PC-9 (cell line): ENCODE measurements at places on chromosomes 3 and 15. TPM values are rescaled to one million over a fixed set of nuclear protein-coding genes. Genes with fewer than 3 reads are reported as not detected.

The NEK4 gene
- total RNA-seq = 26.3 and 36.5 TPM in 2 replicates

The C2CD4A gene
- total RNA-seq = 0.09 TPM in 1 of 2 replicates, not detected in the other

The TIPIN gene
- total RNA-seq = 12.9 and 13.1 TPM in 2 replicates

- H3K4me1 ChIP-seq = no peaks in the 10 kb centered on the region
- DNase-seq = no peak
- H3K36me3 ChIP-seq = no peaks in the 10 kb centered on the region
Measured at GRCh38 chr3:16509721-16510619, 3.5 kb downstream of the RFTN1 start.

DNA sequence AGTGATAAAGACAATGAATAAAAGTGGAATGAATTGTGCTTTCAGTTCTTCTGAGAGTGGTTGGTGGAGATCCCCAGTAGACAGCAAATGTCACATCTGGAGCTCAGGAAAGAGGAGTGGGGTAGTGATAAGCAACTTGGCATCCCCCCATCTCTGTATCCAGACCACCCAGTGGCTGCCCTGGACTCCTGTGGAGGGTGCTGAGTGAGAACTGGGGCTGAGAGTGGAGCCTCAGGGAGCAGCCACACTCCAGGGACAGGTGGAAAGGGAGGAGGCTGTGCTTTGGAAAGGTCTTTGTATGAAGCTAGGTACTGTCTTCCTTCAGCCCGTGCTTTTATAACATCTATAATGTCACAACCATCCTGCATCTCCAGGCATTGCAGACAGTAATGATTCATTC is 85.6 kb upstream of the RASGRF1 start:
- no peaks in the 10 kb centered on the region for H3K27me3 ChIP-seq
- no peak for DNase-seq
- H3K36me3 ChIP-seq = no peaks in the 10 kb centered on the region
- H3K27ac ChIP-seq = no peak overlapping the region
- no peak overlapping the region for H3K4me3 ChIP-seq
- peaks cover 38% of the 10 kb centered on the region for H3K4me1 ChIP-seq

DNA sequence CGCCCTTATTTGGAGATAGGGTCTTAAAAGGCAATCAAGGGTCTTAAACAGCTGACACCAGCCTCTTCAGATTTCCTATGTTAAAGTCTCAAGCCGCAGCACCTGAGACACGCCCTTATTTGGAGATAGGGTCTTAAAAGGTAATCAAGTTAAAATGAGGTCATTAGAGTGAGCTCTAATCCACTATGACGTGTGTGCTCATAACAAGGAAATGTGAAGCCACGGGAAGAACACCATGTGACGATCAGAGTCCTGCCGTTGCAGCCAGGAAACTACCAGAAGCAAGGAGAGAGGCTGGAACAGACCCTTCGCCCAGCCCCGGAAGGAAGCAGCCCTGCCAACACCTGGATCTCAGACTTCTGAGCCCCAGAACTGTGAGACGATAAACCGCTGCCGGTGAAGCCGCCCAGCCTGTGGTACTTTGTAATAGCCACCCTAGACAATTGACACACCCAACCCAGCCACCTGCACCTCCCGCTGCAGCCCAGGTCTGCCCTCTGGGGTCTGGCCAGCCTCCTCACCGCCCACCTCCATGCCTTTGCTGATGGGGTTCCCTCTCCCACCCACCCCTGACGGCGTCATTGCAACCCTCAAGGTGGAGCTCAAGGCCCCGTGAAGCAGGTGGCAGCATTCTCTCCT is 137.9 kb downstream of the MEGF11 start:
- H3K36me3 ChIP-seq = no peaks in the 10 kb centered on the region
- no peak for DNase-seq
- no peaks in the 10 kb centered on the region for H3K4me1 ChIP-seq
- H3K4me3 ChIP-seq = no peak overlapping the region

- H3K27me3 ChIP-seq = no peaks in the 10 kb centered on the region
- DNase-seq = no peak
- no peaks in the 10 kb centered on the region for H3K36me3 ChIP-seq
- H3K4me3 ChIP-seq = no peak overlapping the region
- peaks cover 17% of the 10 kb centered on the region for H3K4me1 ChIP-seq
- no peak overlapping the region for H3K27ac ChIP-seq
Measured at GRCh38 chr3:149227591-149228268, 6.1 kb upstream of the CP start.

DNA sequence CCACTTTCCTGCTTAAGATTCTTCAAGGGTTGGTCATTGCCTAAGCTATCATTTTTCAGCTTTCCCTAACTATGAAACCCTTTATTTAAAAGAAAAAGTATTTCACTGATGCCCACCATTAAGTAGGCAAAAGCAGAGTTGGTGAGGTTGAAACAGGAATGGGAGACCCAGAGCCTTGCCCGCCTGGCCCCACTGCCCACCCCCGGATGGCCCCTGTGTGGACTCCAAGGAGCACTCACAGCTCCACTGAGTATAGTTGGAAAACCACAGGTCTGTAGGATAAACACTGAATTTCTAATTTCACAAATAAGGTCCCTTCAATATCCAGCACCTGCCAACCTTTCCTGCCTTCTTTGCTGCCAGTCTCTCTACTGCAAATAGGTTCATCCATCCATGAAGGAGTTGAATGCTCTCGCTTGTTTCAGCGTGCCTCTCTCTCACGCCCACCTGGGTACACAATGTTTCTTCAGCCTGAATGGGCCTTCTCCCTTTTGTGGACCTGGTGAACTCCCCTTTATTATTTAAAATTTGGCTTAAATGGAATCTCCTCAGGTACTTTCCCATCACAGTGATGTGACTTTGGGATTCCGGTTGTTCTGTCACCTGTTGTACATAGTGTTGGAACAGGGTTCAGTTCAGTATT is 8.7 kb upstream of the ACAP2 start:
- H3K36me3 ChIP-seq = no peaks in the 10 kb centered on the region
- no peaks in the 10 kb centered on the region for H3K27me3 ChIP-seq
- H3K4me1 ChIP-seq = no peaks in the 10 kb centered on the region

DNA sequence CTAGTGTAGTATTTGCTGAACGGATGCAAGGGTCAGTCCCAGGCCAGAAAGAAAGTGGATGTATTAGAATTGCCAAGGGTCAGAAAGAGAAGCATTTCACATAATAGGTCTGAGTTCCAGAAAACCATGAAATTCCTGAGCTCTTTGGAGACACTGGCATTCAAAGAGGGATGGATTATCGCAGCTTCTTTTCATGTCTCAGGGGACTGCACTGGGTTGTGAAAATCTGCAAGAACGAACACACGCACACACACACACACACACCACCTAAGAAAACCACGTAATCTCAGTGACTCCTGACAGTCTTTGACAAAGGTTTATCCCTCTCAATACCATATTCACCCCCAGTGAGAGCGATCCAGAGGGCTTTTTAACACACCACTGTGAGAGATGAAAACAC is 57.9 kb downstream of the TIPARP start:
- no peaks in the 10 kb centered on the region for H3K36me3 ChIP-seq
- H3K27me3 ChIP-seq = no peaks in the 10 kb centered on the region
- H3K27ac ChIP-seq = no peak overlapping the region
- peaks cover 11% of the 10 kb centered on the region; the same call in 1 of the 2 replicates for H3K4me1 ChIP-seq

- H3K27ac ChIP-seq = no peak overlapping the region
- no peaks in the 10 kb centered on the region for H3K4me1 ChIP-seq
Measured at GRCh38 chr3:99232696-99233095, 331.2 kb upstream of the DCBLD2 start.

DNA sequence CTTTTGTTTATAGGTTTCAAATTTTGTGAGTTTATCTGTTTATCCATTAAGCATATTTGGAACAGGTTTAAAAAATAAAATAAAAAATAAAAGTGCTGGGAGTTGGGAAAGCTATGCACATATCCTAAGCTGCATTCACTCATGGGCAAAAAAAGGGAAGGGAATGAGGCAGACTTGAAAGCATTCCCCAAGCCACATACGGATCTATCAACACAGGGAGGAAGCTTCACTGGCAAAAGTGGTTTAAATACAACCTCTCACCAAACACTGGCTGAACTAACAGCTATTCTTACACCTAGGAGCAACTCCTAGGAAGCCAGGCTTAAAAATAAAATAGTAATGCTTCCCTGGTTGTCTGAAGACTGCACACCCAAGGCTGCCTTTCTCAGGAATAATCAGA is 101.2 kb downstream of the PCCB start:
- no peak for DNase-seq
- peaks cover 14% of the 10 kb centered on the region for H3K4me1 ChIP-seq
- no peak overlapping the region for H3K4me3 ChIP-seq
- no peaks in the 10 kb centered on the region for H3K27me3 ChIP-seq

- H3K4me3 ChIP-seq = no peak overlapping the region
- H3K27me3 ChIP-seq = no peaks in the 10 kb centered on the region
- no peak overlapping the region for H3K27ac ChIP-seq
- no peaks in the 10 kb centered on the region for H3K36me3 ChIP-seq
- H3K4me1 ChIP-seq = 0 out of 2 replicates have a peak, but pooled peaks cover 4% of the 10 kb centered on the region
- DNase-seq = no peak
Measured at GRCh38 chr15:101004500-101004899, 85.3 kb downstream of the LRRK1 start.

- H3K27me3 ChIP-seq = no peaks in the 10 kb centered on the region
- no peaks in the 10 kb centered on the region for H3K36me3 ChIP-seq
- no peak overlapping the region for H3K4me3 ChIP-seq
- H3K27ac ChIP-seq = no peak overlapping the region
Measured at GRCh38 chr3:139128803-139129202, 84.1 kb upstream of the PRR23C start.

DNA sequence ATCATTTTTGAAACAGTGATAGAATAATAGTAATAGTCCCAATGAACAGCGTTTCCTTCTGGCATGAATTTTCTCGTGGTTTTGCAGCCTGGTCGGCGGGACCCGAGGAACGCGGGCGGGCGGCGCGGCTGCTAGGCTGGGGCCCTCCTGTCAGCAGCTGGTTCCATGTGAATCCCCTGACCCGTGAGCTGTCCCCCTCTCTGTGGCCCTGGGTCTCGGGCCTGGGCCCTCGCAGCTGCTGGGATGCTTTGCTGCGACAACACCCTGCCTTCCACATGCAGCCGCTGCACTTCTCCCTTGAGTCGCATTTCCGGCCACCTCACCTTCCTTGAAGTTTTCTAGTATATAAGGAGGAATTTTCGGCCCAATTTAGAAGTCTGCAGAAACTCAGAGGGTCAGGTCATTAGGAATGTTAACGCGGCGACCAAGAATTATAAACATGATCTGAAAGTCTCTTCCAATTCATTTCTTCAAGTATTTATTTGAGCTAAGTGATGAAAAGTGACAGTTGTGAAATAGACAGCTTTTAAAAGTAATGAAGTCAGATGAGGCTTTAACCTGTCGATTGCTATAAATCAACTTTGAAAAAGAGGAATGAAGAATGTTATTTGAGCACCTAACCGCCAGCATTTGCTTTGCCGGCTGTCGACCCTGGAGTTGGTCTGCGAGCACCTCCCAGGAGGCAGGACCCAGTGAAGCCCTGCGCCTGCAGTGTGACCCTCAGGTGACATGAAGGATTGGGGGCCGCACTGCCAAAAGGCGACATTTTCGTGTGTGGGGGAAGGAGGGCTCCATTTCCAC is 27.7 kb downstream of the NR2F2 start:
- no peaks in the 10 kb centered on the region for H3K27me3 ChIP-seq
- no peaks in the 10 kb centered on the region; the same call in 1 of the 2 replicates for H3K4me1 ChIP-seq
- no peak overlapping the region for H3K27ac ChIP-seq

- no peak overlapping the region for H3K27ac ChIP-seq
- no peaks in the 10 kb centered on the region for H3K36me3 ChIP-seq
- no peak for DNase-seq
- H3K4me1 ChIP-seq = peaks cover 10% of the 10 kb centered on the region; the same call in 1 of the 2 replicates
- no peak overlapping the region for H3K4me3 ChIP-seq
- H3K27me3 ChIP-seq = no peaks in the 10 kb centered on the region
Measured at GRCh38 chr3:150393745-150394144, 14.4 kb upstream of the TSC22D2 start.

GRCh38 chr3:21839592-21839991 is 88.6 kb upstream of the ZNF385D start:
- H3K4me1 ChIP-seq = no peaks in the 10 kb centered on the region
- DNase-seq = no peak
- H3K4me3 ChIP-seq = no peak overlapping the region
- H3K36me3 ChIP-seq = no peaks in the 10 kb centered on the region
- H3K27me3 ChIP-seq = no peaks in the 10 kb centered on the region
- H3K27ac ChIP-seq = no peak overlapping the region

DNA sequence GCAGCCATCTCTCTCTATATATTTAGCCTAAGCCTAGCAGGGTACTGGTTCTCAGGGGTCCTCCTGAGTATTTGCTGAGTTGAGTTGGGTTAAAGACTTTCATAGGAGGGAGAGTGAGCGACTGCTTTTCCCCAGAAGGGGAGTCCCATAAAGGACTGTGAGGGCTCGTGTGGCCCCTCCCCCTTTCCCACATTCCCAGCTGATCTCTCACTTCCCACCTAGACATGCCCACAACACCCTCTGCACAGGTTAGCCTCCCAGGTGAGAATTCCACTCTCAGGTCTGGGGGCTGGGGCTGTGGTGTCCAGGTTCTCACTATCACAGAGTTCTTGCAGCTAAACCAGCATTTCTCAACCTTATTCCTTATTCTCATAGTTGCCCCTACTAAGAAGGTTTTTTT is 15.8 kb downstream of the EPHB1 start:
- no peak for DNase-seq
- H3K4me3 ChIP-seq = no peak overlapping the region
- H3K27me3 ChIP-seq = peaks cover 66% of the 10 kb centered on the region
- H3K27ac ChIP-seq = no peak overlapping the region

- no peaks in the 10 kb centered on the region for H3K36me3 ChIP-seq
- no peaks in the 10 kb centered on the region for H3K4me1 ChIP-seq
- no peak overlapping the region for H3K27ac ChIP-seq
- no peak overlapping the region for H3K4me3 ChIP-seq
- no peak for DNase-seq
Measured at GRCh38 chr3:44561076-44561475, 6.1 kb downstream of the ZKSCAN7 start.

GRCh38 chr15:34055868-34056595 is 17.0 kb upstream of the AVEN start:
- H3K27me3 ChIP-seq = no peaks in the 10 kb centered on the region
- H3K4me1 ChIP-seq = no peaks in the 10 kb centered on the region

GRCh38 chr15:56587686-56588085 is 122.7 kb upstream of the MNS1 start:
- no peak overlapping the region for H3K4me3 ChIP-seq
- H3K27me3 ChIP-seq = no peaks in the 10 kb centered on the region
- no peak overlapping the region for H3K27ac ChIP-seq
- H3K36me3 ChIP-seq = no peaks in the 10 kb centered on the region
- H3K4me1 ChIP-seq = no peaks in the 10 kb centered on the region

DNA sequence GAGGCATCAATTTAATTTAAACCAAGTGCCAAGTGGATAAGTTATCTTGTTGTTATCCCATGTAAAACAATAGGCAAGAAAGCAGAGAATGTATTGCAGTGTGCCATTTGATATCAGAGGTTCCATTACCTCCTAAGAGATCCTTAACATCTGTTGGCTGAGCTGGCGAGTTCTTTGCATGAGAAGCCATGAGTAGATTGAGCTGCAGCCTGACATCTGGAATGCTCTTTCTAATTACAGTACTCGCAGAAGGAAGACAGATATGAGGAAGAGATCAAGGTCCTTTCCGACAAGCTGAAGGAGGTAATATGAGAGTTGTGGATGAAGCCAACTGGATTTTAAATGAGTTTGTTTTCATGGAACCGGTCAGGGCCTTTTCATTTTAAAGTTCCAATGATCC is 19.4 kb downstream of the TPM1 start:
- no peaks in the 10 kb centered on the region for H3K27me3 ChIP-seq
- H3K4me1 ChIP-seq = no peaks in the 10 kb centered on the region
- H3K36me3 ChIP-seq = peaks cover 83% of the 10 kb centered on the region
- DNase-seq = no peak
- H3K27ac ChIP-seq = no peak overlapping the region

- H3K4me3 ChIP-seq = no peak overlapping the region
- DNase-seq = no peak
- H3K27ac ChIP-seq = no peak overlapping the region
- H3K36me3 ChIP-seq = no peaks in the 10 kb centered on the region
- H3K4me1 ChIP-seq = no peaks in the 10 kb centered on the region
Measured at GRCh38 chr3:1495466-1495865, 402.6 kb downstream of the CNTN6 start.
